Stimulated activated CD4-positive, alpha-beta T cell treated with anti-CD3 and anti-CD28 coated beads, Interleukin-4, amount 100 ng/mL, for 48 hours (primary cell): ENCODE measurements at places on chromosomes 6 and 20.

- no peak for DNase-seq
Measured at GRCh38 chr6:136524339-136524935, 25.8 kb downstream of the MAP7 start.

DNA sequence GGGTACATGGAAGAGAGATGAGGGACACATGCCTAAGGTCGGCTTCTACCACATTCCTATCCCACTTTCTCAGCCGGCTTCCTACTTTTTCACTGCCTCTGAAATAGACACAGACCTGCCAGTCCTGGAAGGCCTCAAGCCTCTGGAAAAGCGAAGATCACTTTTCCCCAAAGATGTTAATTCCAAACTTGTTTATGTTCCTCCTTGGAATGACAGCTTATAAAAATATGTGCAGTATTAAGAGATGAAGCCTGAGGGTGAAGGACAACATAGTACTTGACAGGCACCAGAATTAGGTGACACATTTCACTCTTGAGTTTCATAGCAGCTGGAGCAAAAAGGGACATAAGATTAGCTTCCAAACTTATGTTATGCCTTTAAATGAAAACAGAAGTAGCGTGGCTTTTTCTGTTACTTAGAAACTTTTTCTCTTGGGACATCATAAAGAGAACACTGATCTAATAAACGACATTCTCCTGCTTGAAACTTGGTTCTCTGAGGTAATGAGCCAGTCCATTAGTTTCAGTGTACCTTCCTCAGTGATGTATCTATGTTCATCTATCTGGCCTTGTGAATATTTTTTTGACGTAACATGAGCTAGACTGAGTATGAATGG lies 25.3 kb downstream of the FOXO3 start:
- DNase-seq = no peak

DNA sequence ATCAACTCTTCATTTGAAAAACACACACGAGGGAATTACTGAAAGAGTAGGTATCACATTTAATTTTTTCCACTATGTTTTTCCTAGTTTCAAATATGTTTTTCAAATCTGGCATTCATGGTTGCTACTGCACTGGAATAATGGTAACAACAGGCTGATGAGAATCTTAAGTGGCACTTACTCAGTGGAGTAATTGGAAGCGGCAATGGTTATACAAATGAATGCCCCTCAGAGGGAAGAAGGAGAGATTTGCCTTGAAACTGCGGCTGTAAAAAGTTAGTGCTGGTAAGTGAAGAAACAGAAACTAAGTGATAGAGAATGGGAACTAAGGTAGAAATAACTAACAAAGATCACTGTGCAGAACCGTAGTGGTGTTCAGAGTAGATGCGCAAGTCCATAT lies 41.0 kb upstream of the PDE7B start:
- no peak for DNase-seq

DNA sequence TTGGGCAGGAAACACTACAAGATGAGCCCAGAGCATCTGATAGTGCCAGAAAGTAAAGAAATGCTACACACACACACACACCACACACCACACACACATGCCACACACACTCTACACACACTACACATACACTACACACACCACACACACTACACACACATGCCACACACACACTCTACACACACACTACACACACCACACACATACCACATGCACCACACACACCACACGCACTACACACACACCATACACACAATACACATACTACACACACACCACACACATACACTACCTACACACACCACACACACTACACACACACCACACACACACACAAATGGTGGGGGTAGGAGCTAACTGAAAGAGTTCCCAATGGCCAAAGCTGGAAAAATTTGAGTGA lies 3.6 kb upstream of the TMEM74B start:
- DNase-seq = no peak

- no peak for DNase-seq
Measured at GRCh38 chr6:340991-341827, 48.9 kb downstream of the DUSP22 start.

- DNase-seq = no peak
Measured at GRCh38 chr6:15398633-15399275, 152.9 kb downstream of the JARID2 start.

DNA sequence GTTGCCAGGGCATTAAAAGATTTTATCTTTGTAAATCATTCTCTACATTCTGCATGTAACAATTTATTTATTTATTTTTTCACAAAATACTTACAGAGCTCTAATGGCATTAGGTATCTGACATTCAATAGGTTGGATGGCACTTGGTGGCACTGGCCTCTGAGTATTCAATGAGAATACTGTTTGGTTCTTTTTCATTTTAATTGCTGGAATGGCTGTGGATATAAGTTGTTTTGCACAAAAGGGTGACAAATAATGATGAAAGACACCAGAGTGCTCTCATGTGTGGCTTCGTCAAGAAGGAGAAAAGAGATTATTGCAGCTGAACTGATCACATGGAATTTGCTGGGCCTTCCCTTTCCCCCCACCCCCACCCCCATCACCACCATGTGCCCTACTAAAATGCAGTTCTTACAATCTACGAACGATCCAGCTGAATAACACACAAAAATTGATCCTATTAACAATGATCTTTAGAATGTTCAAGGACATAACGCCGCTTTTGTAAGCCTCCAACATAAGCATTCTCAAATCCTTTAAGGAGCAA lies 195.2 kb upstream of the POU3F2 start:
- DNase-seq = no peak

- DNase-seq = no peak
Measured at GRCh38 chr6:80263585-80263984, 157.1 kb downstream of the BCKDHB start.

GRCh38 chr6:125962900-125963497 lies 6.4 kb downstream of the HINT3 start:
- DNase-seq = no peak

DNA sequence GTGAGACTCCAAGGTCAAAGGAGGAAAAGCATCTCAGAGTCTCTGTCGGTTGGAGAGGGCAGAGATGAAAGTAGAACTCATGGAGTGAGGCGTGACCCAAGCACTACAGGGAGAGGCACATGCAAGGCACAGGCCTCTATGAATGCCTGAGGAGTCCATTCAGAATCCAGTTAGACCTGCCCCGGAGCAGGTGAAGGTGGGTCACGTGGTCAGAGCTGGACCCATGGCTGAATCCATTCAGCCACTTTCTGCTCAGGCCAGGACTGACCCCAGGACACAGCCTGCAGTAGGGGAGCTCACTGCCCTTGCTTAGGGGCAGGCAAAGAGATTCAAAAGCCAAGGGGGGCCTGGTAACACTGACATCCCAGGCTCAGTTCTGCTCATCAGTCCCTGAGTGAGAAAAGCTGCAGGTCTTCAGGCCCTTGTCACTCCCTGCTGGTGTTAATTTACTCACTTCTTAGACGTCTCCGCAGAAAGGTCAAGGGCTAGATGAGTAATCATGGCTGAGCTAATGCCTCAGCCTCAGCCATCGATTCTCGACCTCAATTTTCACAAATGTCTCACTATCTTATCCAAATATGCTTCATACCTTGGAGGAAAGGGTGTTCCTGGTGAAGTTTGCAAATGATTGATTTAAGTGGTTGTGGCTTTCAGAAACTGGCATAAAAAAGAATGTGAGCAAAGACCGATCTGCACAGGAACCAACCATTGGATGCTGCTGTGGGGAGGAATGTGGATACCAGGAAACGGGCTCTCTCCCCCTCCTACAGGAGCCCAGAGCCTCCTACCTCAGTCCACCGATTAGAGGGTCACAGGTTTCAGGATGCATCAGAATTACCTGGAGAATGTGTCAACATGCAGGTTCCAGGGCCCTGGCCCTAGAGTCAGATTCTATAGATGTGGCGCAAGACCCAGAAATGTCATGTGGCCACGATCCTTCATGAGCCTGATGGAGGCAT lies 584.4 kb downstream of the PTPRT start:
- no peak for DNase-seq

GRCh38 chr6:11428895-11429294 lies 108.7 kb upstream of the TMEM170B start:
- DNase-seq = no peak

- no peak for DNase-seq
Measured at GRCh38 chr6:98124171-98124570, 710.2 kb upstream of the POU3F2 start.

DNA sequence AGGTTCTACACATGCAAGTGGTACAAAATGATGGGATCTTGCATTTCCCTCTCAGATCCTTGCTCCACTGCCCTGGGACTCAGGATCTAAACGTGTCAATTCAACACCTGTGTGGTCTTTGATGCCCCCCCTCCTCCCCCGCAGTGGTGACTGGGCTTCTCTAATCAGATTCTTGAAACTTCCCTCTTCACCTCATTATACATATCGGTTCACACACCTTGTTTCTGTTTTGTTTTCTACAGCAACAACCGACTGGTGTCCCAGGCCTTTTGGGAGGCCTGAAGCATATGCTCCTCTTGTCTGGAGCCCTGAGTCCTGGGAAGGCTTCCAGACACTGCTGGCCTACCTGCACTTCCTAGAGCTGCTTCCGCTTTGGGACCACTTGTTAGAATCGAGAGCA lies 20.0 kb downstream of the SAMD3 start:
- no peak for DNase-seq

- no peak for DNase-seq
Measured at GRCh38 chr20:13337090-13337784, 116.2 kb downstream of the ISM1 start.

- DNase-seq = no peak
Measured at GRCh38 chr6:140011537-140011936, 637.1 kb upstream of the CITED2 start.

DNA sequence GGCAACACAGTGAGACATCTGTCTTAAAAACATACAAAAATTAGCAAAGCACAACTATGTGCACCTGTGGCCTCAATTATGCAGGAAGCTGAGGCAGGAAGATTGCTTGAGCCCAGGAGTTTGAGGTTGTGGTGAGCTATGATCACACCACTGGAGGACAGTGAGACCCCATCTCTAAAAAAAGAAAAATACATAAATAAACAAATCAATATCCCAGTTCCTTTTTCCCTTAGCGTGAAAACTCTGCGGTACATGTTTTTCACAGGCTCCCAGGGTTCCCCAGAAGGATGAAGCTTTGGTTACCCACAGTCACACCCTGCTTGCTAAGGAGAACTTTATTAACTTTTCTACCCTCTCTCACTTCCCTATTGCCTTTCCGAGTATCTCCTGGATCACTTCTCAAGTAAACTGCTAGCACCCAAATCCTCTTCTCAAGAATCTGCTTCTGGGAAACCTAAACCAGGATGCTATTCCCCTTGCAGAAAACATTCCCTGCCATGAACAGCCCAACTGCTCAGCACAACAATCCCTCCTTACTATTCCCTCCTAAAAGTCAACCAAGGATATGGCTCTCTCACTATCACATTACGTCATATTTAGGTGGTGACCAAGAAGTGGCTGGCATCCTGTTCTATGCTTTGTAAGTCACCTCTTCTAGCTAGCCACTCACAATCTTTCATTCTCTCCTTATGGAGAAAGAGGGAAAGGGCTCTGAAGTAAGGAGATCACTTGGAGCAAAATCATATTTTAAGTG lies 122.4 kb downstream of the IPCEF1 start:
- DNase-seq = no peak

DNA sequence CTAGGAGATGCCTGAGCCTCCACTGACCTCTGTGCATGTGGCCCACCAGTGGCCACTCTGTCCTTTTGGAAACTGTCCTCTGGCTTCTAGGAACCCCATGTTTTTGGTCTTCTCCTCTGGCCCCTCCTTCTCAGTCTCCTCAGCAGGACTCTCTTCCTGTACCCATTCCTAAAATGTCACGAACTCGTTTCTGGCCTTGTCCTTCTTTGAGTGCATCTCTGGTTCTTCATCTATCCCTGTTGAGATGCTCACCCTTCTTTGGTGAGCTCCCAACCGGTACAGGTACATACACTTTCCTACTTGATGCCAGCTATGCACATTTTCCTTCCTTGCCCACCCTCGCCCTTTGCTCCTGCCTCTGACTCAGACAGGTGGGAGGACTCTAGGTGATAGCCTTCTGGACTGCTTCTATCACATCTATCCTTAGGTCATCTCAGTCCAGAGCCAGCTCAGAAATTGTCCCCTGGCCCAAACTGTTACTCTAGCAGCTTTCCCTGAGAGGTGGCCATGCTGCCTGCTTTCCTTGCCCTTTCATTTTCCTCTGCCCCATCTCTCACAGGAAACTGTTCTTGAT lies 14.8 kb upstream of the NNAT start:
- no peak for DNase-seq

DNA sequence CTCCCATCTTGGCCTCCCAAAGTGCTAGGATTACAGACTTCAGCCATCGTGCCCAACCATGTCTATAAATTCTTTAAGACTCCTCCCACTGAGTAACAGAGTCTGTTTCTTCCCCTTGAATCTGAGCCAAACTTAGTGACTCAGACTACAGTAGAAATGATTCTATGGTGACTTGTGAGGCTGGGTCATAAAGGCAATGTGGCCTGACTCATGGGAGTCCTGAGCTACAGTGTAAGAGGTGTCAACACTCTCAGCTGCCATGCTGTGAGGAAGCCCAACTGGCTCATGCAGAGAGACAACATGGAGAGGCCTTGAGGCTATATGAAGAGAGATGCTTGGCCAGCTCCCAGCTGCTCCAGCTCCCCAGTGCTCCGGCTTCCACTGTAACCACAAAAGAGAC lies 5.2 kb upstream of the NRSN2 start:
- peak; percentile 47 for DNase-seq

DNA sequence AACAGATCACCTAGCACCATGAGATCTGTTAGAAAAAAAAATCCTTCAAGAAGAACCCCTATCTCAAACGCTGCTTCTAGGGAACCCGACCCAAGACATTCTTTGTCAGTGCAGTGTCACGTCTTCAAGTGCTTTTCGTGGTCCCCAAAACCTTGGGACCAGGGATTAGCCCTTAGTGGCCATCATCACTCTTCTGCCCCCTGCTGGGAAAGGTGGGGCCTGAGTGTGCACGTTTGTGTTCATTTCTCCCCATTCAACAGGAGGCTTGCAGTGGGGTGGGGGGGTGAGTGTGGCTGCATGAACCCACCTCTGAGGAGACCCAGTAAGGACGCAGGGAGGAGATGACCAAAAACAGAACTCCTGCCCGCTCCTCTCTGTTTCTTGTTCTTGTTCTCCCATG lies 218.2 kb upstream of the RNF24 start:
- DNase-seq = no peak

DNA sequence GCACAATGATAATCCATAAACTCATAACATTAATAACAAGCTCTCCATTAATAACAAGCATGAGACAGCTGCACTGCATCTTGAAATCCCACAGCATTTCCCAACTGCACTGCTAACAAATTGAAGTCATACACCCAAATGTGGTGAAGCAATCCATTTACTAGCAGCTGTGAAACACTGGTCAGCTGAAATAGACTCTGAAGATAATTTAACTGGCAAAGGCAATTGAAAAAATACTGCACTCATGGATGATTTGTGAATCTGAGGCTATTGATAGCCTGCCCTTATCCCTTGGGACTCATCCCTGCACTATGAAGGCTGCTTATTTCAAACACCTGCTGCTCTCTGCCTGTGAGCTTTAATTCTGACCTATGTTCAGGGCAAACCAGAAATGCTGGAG lies 49.1 kb upstream of the PLCB1 start:
- no peak for DNase-seq

DNA sequence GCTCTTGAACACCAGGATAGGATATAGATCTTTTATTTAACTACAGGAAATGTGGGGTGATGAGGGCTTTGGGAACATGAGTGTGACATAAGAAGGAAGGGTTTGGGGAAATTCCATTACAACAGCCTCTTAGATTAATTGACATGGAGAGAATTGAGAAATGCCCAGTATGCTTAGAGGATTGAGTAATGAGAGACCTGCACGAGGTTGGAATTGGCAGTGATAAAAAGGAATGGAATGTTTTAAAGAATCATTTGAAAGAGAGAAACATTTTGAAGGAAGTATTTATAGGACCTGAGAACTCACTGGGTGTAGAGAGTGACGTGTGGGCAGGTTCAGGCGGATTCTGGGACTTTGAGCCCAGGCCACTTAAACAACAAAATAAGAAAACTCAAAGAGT lies 227.0 kb downstream of the BMP2 start:
- no peak for DNase-seq
